ENCODE measurements at places on chromosomes 1 and 21. TPM values are rescaled to one million over a fixed set of nuclear protein-coding genes. Genes with fewer than 3 reads are reported as not detected.
A peak's percentile ranks its signal among the peaks of the same experiment; 100 is the strongest.

The C21orf58 gene
- 0.38 TPM for polyA plus RNA-seq

The C8A gene
- not detected for polyA plus RNA-seq

The GFI1 gene
- polyA plus RNA-seq: 0.05 TPM

The OLIG2 gene
- polyA plus RNA-seq: not detected

DNA sequence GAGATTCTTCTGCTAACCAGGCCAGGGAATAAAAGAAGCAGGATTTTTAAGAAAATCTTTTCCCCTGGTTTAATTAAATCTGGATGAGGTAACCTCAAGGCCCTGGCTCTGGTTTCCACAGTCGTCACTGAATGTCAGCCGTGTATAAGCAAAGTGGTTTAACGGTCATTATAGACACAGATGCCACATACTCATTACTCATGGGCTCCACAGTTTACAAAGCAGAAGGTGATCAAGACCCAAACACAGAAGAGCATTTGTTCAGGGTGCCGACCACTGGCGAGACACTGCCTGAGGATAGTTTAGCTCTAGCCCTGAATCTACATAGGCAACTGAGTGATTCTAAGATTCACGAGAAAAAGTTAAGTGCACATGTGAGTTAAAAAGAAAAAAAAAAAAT lies 27.8 kb upstream of the RAP1GAP start:
- no peak for DNase-seq

DNA sequence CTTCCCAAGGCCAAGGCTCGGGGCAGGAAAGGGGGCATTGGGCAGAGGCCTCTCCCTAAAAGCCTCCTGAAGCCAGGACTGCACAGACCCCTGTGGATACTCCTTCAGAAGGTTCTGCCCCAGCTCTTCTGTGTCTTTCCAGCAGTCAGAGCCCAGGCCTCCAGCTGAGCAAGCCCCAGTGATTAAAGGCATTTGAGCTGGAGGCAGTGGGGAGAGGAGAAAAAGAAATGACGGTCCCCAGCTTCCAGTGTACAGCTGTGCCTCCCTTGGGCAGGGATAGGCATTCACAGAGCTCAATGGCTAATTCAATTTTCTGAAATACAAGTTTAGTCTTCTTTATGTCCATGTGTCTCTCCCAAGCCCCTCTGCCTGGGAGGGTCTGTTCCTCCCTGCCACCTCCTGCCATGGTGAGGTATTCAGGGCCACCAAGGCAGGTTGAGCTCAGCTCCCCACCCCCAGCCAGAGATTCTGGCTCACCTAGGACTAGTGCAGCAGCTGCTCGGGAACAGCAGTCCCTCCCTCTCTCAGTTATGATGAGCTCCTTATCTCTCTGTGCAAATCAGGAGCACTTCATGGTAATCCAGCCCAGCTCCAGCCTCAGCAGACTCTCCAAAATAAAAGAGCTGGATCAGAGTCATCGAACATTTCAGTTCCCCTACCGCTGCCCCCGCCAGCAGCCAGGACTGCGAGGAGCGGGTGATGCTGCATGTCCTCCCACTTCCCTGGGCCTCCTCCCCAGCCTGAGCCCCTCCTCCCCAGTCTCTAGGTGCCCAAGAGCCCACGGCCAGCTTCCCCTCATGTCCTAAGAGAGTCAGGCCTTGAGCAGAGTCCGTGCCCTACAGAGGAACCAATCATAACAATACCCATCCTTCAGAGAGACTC lies 208.4 kb upstream of the ZC3H12A start:
- no peak for DNase-seq

DNA sequence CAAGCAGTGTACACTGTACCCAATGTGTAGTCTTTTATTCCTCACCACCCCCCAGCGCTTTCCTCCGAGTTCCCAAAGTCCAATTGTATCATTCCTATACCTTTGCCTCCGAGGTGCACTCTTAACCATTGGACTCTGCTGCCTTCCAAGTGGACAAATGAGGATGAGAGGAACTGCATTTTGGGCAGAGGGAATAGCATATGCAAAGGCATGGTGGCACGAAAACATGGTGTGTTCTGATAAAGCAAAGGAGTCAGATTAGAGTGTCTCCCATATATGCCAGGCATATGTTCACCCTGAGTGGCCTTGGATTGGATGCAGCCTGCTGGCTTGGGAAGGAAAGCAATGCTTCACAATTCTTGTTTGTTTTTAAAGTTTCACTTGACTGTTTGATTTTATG lies 25.5 kb downstream of the FGGY start:
- DNase-seq: no peak

- DNase-seq: no peak
Measured at GRCh38 chr1:33392206-33392605, 38.7 kb downstream of the PHC2 start.

- no peak for DNase-seq
Measured at GRCh38 chr1:151369302-151369610, 3.2 kb downstream of the SELENBP1 start.

DNA sequence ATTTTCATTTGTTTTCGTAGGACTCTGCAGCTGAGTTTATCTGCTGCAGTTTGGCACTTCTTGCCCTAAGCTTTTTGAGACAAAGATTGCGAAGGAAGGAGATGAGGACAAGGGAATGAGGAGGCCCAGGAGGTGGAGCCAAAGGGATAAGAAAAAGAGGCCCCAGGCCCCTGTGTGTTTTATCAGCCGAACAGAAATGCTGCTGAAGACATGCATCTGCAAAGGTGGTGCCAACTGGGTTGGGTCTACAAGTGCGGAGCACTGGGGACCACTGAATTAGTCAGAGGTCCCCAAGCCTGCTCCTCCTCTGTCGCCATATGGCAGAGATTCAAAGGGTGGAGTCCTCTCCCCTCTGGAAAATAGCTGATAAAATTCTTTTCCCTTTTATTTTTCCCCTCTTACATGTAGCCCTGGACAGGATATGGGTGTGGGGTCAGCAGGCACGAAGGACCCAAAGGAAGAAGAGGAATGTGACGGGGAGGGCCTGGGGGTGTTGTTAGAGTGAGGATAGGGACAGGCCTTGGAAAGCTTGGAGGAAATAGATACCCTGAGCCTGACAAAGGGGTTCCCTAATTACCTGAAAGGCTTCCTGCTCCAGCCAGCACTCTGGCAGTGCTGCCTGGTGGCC lies 2.7 kb downstream of the CD34 start:
- DNase-seq: peak; percentile 48

GRCh38 chr1:21295002-21295401 lies 4.7 kb upstream of the ECE1 start:
- no peak for DNase-seq

GRCh38 chr1:40981691-40982448 lies 2.4 kb downstream of the CTPS1 start:
- DNase-seq: no peak

GRCh38 chr1:173798078-173798477 lies 26.4 kb upstream of the DARS2 start:
- no peak for DNase-seq

DNA sequence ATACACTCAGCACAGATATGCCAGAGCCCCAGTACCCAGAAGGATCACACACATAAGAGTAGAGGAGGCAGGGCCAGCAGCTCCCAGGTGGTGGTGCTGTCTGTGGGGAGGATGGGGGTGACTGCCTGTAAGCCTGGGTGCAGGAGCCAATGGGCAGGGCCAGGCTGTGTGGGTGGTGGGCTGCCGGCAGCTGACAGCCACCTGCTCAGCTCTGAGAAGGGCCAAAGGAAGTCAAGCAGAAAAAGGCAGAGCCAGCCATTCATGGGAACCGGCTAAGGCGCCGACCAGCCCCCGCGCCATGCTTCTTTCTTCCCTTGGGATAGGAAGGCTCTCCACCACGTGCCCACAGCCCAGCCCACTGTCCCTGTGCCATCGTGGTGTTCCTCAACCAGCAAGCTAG lies 14.1 kb downstream of the PIK3C2B start:
- DNase-seq: no peak

DNA sequence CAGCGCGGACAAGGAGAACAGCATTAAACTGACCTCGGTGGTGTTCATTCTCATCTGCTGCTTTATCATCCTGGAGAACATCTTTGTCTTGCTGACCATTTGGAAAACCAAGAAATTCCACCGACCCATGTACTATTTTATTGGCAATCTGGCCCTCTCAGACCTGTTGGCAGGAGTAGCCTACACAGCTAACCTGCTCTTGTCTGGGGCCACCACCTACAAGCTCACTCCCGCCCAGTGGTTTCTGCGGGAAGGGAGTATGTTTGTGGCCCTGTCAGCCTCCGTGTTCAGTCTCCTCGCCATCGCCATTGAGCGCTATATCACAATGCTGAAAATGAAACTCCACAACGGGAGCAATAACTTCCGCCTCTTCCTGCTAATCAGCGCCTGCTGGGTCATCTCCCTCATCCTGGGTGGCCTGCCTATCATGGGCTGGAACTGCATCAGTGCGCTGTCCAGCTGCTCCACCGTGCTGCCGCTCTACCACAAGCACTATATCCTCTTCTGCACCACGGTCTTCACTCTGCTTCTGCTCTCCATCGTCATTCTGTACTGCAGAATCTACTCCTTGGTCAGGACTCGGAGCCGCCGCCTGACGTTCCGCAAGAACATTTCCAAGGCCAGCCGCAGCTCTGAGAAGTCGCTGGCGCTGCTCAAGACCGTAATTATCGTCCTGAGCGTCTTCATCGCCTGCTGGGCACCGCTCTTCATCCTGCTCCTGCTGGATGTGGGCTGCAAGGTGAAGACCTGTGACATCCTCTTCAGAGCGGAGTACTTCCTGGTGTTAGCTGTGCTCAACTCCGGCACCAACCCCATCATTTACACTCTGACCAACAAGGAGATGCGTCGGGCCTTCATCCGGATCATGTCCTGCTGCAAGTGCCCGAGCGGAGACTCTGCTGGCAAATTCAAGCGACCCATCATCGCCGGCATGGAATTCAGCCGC lies 2.5 kb downstream of the S1PR1 start:
- no peak for DNase-seq

DNA sequence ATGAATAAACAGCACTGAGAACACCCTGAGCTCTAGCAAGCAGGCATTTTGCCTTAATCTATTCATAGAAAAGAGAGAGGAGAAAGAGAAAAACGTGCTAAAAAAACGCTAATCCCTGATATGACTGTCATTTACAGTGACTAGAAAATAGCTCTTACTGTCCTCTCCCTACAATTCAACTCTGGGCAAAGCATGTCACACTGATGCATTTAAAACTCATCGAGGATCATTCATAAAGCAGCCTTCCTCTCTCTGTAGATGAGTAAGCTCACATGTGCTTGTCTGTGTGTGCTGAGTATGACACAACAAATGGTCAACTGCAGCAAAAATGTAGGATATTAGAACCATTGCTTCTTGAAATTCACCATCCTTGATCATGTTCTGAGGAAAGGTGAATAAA lies 109.0 kb downstream of the SGIP1 start:
- no peak for DNase-seq

Measured in psoas muscle (tissue), 8 donors.